ENCODE measurements at places on chromosomes 4 and X.
A peak's percentile ranks its signal among the peaks of the same experiment; 100 is the strongest.

GRCh38 chr4:140071806-140072205 is 82.2 kb downstream of the MAML3 start:
- peak; percentile 89 for DNase-seq

DNA sequence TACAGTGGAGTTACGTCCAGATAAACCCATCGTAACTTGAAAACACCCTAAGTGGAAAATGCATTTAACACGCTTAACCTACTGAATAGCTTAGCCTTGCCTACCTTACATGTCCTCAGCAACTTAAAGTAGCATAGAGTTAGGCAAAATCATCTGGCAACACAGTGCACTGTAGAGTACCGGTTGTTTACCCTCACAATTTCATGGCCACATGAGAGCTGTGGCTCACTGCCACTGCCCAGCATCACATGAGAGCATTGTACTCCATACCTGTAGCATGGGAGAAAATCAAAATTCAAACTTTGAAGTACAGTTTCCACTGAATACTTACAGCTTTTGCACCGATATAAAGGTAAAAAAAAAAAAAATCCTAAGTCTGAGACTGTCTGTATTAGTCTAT is 40.6 kb downstream of the GUCY1A1 start:
- DNase-seq: no peak

- no peak for DNase-seq
Measured at GRCh38 chrX:24260842-24261550, 52.9 kb downstream of the SUPT20HL2 start.

DNA sequence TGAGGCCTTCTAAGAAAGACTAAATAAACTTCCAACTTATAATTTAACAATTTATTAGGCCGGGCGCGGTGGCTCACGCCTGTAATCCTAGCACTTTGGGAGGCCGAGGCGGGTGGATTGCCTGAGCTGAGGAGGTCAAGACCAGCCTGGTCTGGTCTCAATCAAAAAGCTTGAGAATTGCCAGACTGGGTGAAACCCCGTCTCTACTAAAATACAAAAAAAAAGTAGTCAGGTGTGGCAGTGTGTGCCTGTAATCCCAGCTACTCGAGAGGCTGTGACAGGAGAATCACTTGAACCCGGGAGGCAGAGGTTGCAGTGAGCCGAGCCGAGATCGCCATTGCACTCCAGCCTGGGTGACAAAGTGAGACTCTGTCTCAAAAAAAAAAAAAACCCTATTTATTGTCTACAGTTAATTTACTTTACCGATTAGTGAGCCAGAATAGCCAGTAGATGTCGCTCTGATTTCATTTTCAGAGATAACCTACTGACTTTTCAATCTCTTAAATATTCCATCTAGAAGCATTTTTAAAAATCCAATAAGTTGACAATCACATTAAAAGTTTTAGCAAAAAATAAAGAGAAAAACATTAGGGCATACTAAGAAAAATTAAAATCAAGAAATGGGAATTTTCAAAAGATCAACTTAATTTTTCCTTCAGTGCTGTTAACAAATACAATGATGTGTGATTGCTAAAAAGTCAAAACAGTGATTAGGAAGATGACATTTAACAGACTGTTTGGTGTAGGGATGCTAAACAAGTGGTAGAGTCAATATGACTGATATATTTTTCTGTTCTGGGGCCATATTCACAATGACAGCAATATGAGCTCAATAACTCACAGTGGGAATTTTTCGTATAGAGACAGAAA is 4.3 kb upstream of the SHROOM3 start:
- peak; percentile 14 for DNase-seq

DNA sequence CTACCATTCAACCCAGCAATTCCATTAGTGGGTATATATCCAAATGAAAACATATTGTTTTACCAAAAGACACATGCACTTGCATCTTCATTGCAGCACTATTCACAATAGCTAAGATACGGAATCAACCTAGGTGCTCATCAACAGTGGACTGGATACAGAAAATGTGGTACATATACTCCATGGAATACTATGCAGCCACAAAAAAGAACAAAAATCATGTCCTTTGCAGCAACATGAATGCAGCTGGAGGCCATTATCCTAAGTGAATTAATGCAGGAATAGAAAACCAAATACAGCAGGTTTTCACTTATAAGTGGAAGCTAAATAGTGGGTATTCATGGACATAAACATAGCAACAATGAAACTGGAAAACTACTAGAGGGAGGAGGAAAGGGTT is 38.1 kb upstream of the BBS7 start:
- DNase-seq: no peak

DNA sequence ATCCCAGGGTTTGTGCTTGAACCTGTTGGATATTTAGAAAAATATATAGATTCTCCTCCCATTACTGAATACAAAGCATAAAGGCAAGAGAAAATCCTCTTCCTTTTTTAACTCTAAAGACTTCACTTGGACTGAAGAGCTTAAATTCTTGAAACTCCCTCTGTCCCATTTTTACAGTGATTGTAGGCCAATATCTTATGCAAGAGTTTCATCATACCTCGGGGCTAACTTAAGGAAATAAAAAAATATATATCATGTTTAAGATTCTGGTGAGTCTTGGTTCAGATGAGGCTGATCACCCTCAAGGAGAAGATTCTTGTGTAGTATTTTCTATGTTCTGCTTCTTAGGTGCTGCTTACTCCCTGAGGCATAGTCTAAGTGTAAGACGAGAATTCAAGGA is 1449.6 kb downstream of the C4orf33 start:
- DNase-seq: no peak

DNA sequence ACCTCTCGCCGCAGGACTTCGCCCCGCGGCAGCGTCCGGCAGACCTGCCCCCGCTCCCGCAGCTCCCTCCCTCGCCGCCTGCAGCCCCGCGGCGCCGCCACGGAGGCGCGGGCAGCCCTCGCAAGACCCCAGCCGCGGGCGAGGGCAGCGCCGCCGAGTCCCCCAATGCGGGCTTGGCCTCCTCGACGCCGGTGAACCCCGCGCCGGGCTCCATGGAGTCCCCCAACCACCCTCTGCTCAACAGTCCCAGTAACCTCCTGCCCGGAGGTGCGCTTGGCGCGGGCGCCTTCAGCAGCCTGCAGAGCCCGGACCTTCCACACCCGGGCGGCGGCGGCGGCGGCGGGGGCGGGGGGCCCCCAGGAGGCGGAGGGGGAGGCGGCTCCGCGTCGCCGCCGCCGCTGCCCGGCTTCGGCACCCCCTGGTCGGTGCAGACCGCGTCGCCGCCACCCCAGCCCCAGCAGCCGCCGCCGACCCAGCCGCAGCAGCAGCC is 1.2 kb downstream of the CPEB2 start:
- DNase-seq: no peak

DNA sequence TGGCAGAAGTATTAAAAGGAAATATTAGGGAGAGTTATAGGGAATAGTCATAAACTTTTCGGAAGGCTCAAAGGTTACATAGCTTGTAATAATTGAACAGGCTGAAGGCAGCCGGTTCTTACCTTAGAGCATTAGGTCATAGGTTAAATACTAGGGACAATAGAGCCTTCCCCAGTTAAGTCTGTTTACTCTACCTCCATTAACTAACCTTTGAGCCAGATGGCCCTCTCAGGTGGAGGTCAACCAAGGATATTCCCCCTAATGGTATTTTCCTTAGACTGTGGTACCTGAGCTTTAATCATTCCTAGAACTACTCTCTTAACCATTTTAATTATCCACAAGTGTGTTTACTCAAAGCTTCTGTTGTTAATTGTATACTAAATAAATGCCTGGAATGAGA is 920.9 kb upstream of the PABPC4L start:
- no peak for DNase-seq

- DNase-seq: no peak
Measured at GRCh38 chr4:152696764-152697261, 17.0 kb upstream of the TMEM154 start.

DNA sequence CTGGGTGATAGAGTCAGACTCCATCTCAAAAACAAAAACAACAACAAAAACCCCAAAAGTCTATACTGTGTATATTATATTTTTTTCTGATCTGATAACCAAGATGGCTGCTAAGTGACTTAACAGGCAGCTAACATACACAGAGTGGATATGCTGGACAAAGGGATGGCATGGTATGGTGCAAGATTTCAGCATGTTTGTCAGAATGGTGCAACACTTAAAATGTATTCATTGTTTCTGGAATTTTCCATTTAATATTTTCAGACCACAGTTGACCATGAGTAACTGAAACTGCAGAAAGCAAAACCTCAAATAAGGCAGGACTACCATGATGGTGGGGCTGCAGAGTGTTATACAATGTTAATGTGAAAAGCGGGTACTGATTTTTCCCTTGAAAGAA is 6.1 kb upstream of the BOD1L1 start:
- DNase-seq: no peak

GRCh38 chr4:89737888-89738287 is 99.1 kb downstream of the SNCA start:
- no peak for DNase-seq

GRCh38 chr4:42605264-42605663 is 51.6 kb downstream of the ATP8A1 start:
- no peak for DNase-seq

- no peak for DNase-seq
Measured at GRCh38 chr4:158808399-158808798, 39.6 kb downstream of the FNIP2 start.

DNA sequence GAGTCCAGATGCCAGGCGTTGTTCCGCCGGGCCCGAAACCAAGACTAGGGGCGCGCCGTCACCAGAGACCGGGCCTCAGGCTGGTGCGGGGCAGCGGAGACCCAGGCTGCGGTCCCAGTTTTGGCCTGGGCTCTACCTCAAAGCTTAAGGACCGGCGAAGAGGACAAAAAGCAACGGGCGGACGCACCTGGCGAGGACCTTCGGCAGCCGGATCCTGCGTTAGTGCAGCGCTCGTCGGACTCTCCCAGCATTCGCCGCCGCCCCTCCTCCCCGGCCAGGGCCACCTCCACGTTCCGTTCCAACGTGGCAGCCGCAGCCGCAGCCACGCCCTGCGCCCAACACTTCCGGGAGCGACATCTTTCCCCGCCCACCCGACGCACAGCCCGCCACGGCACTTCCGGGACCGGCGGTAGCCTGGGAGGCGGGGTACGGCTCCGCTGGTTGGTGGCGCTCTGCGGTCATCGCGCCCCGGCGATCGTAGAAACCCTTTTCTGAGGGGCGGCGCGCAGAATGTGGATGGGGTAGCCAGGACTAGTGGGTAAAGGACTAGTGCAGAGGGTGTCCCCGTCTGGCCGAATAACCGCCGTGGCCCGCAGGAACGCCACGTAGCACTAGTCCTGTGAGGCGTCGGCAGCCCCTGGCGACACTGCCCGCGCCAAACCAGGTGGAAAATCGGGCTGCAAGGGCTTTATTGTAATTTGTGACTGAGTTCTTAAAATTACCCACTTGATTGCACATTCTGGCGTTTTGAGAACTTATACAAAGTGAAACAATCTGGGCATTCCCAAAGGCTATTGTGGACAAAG is at the start of gene SEC31A:
TSS of gene SEC31A (minus strand) at position 253 of the 806 bp plus-strand sequence. CDS start 9,217 bp downstream, outside the sequence.
- peak; percentile 60 for DNase-seq

GRCh38 chr4:158819942-158820786 is 51.3 kb downstream of the FNIP2 start:
- DNase-seq: no peak

GRCh38 chr4:167581449-167581965 is 347.2 kb upstream of the SPOCK3 start:
- no peak for DNase-seq

DNA sequence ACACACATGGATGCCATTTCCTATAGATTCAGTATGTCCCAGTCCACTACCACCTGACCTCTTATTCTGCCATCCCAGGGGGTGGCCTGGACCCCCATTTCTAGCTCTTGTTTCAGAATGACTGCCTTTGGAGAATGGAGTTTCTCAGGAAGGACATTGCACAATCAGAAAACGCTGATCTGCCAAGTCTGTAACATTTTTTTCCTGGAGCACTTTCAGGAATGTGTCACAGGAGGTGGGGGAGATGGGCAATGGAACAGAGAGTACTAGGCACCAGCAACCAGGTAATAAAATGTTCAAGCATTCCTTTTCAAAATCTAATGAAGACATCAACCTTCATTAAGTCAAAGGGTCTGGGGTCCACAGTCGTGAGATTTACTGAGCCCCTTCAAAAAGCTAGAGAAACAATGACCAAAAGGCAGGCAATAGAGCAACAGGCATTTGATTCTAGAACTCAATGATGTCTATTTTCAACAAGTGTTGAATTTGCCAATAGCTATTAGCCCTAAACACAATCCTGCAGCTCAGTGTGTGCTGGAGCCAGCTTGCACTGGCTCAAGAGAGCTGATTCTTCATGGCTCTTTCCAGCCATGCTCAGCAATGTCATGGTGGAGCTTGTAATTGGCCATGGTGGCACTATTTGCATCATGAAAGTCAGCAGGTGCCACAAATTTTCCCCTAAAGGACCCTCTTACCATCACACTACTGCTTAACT is 87.1 kb downstream of the KDR start:
- no peak for DNase-seq

DNA sequence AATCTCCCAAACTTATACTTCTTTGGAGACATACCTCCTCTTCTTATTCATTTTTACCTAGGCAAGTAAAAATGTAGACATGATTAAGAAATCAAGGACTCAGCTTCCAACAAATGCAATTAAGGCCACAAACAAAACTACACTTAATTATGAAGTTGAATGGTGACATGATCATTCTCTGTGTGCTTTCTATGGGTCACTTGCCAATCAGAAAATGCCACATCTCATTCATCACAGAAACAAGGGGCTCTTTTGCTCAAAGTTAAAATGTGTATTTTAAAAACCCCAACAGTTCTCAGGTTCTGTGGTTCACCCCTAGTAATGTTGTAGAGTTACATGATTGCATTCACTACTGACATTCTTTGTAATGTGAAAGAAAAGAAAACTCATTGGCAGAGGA is 273.5 kb downstream of the DCHS2 start:
- no peak for DNase-seq

DNA sequence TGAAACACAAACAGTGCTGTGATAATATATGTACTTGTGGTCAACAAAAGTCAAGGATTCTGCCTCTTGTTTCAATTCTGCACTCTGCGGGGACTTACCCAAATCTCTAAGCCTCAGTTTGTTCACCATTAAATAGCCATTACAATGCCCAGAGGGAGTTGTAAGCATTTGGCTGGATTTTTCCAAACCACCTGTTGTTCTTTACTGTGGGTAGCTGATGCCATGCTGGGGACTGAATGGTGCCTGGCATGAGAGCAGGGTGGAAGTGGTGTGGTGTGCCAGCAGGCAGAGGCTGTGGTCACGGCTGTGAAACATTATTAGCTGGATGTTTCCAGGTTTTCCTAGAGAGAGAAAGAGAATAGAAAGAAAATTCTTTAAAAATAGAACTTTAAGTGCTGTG is 60.7 kb upstream of the PAK3 start:
- DNase-seq: no peak

- DNase-seq: no peak
Measured at GRCh38 chr4:99722006-99722405, 64.4 kb upstream of the C4orf54 start.
